Stimulated activated CD8-positive, alpha-beta memory T cell treated with anti-CD3 and anti-CD28 coated beads, Interleukin-12 subunit alpha, Interleukin-12 subunit beta, amount 100 ng/mL, for 1 hour (primary cell): ENCODE measurements at places on chromosomes 12 and 14.

DNA sequence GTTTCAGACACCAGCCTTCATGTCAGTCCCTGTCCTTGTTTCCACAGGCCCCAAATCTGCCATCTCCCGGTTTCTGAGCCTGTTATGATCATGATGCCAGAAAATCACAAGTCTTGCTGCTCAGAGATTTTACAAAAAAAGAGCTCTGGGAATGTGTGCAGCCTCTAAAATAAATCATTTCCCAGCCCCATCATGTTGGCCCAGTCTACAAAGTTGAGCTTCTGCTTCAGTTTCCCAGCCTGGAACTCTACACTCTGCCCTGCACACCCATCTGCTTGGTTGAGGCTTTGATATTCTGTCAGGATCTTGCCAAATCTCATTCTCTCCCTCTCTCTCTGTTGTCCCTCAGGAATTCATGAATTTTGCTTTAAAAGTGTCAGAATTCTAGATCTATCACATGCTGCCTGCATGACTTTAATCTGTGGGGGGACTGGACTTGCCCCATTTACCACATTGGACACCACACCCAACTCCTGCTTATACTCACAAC is 45.5 kb downstream of the NELL2 start:
- no peak for DNase-seq

GRCh38 chr12:26732005-26732908 is 100.7 kb downstream of the ITPR2 start:
- DNase-seq = no peak

- no peak for DNase-seq
These were observed 193.1 kb downstream of the APAF1 start for GRCh38 chr12:98838231-98838647.

DNA sequence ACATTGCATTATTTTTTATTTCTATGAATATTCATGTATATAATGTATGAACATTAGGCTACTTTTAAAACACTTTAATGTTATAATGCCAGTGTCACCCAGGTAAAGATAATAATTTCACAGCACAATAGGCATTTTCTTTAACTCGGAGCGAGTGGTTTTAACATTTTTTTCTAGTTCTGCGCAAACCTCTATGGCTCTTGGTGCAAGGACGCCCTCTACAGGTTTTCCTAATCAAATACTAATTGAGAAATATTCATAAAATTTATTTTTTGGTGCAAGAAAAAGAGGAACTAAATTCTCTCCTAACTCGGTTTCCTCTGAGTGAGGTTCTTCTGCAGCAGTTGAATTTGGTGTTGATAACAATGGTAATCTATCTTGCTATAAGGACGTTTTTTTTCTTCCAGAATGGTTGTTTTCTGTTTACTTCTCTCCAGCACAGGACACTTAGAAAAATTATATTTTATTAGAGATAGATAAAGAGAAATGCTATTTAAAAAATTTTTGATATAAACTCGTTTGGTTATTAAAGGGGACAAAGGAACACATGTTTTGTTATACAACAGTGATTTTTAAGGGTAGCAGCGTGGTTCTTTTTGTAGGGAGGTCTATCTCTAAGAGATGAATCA is 2.4 kb upstream of the WIF1 start:
- no peak for DNase-seq

GRCh38 chr14:20757965-20758364 is 10.2 kb upstream of the EDDM3B start:
- DNase-seq = no peak

DNA sequence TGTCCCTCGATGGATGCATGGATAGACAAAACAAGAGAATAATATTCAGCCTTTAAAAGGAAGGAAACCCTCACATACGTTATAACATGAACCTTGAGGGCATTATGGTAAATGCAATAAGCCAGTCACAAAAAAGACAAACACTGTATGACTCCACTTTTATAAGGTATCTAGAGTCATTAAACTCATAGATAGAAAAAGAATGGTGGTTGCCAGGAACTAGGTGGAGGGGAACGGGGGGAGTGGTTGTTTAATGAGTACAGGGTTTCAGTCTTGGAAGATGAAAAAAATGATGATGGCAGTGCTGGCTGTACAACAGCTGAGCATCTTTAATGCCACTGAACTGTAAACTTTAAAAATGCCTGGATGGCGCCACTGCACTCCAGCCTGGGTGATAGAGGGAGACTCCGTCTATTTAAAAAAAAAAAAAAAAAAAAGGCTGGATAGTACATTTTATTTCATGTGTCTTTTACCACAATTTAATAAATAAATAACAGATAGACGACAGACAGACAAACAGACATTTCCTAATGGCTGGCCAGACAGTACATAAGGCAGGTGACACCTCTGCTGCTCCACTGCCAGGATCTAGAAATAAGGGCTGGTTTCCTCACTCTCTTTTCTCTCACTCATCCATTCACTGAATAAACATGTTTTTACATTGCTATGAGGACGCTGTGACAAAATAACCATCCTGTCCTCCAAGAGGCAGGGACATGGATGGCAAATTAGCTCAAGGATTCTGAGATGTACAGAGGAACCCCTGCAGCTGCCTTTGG is 118.8 kb downstream of the FOXN3 start:
- no peak for DNase-seq

DNA sequence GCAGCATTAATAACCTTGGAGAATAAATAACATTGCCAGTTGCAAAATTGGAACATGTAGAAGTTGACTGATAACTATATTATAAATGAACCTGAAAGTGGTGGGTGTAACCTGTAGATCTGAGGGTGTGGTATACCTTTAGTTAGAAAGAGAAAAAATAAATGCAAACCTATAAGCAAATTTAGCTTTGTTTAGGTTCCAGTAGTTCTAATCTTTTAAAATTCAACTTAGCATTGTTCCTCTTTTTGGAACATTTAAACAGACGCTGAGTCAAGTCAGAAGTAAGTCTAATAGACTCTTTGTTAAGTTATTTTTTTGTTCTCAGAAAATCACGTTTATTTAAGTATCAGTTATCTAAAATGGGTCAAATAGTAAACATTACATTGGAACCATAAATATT is 120.0 kb downstream of the DNAI7 start:
- DNase-seq = no peak

GRCh38 chr14:103854822-103855733 is 7.7 kb upstream of the PPP1R13B start:
- no peak for DNase-seq

DNA sequence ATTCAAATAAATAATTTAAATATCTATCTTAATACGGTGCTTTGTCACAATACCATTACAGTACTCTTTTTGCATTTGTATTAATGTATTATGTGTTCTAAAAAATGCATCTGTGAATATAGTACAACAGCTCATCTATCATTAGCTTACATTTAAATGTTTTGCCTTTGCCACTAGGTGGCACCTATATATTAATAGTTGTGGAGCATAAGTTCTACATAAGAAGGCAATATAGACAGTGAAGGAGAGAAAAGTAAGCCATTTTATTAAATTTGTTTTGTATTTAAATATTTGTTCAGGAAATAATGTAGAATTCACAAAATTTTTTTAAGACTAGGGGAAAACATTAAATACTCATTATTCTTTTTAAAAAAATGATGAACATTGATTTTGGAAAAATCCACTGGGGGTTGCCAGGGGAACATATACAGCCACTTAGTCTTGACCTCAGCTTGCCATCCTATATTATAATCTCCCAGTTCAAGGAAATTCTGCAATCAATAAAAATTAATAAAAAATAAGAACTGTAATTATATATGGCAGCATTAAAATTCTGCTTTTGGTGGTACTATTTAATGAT is 9.8 kb downstream of the CCER1 start:
- DNase-seq = no peak

- no peak for DNase-seq
These were observed 145.0 kb downstream of the BTG1 start for GRCh38 chr12:92000597-92000996.

GRCh38 chr14:34482463-34482862 is 20.4 kb upstream of the SPTSSA start:
- no peak for DNase-seq

DNA sequence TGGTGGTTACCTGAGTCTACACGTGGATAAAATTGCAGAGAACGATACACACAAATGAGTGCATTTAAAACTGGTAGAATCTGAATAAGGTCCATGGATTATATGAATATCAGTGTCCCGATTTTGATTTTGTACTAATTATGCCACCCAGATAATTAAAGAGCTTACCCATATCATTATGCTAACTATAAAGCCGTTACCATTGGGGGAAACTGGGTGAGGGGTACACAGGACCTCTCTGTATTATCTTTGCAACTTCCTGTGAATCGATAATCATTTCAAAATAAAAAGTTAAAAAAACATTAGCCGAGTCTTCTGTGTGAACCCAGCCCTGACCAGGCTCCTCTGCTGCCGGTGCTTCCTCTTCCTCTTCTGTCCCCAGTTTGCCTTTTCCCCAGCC is 107.1 kb downstream of the SMOC1 start:
- DNase-seq = no peak

- DNase-seq = no peak
These were observed 383.1 kb downstream of the EGLN3 start for GRCh38 chr14:33567731-33568130.

DNA sequence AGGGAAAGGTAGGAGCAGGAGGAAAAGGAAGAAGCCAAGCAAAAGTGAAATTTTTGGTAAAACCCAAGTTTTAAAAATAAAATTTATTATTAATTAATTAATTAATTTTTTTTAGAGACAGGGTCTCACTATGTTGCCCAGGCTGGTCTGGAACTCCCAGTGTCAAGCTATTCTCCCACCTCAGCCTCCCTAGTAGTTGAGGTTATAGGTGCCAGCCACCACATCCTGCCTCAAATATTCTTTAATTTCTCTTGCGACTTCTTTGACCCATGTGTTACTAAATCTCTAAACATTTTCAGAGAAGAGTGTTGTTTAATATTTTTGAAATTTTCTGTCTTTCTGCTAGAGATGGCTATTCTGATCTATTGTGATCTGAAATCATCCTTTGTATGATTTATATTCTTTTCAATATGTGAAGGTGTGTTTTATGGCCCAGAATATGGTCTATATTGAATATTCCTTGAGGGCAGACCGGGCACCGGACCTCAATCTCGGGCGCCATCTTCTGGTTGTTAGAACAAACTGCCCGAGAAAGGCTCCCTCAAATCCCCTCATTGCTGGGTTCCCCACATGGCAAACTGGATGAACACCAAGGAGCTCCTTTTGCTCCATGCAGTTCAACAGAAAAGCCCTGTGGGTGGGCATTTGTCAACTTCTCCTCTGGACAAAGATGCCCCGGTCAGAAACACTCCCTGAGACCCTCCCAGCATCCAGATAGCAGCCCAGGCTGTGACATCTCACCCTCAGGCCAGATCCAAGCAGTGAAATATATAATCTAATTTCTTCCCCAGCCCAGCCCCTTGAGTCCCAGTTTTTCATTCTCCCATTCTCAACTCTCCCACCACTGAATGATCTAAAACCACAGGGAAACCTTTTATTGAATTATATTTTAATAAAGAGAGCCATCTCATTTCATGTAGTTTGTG is 110.5 kb downstream of the ASCL4 start:
- DNase-seq = no peak

GRCh38 chr14:104826189-104826860 is 25.4 kb downstream of the ZBTB42 start:
- DNase-seq = peak; percentile 91

DNA sequence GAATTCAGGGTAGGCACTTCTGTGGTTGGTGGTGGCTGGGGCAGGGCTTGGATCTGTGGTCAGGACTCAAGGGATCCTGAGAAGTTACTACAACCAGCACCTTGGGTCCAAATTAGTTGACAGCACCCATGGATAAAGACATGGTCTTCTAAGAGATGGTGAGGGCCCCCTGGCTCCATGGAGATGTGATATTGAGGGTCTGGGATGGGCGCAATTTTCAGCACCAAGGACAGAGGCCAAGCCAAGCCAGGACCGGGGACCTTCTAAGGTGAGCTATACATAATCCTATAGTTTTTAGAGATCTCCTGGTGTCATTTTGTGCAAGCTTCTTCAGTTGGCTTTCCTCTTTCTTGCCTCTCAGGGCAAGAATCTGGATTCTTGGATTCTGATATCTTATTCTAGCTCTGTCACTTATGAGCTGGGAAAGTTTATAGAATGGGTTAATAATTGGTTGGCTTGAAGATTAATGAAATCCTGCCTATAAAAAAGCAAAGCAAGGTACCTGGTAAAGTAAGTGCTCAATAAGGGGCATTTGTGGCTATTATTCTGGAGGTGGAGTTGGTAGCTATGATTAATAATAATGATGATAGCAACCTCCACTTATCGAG is 130.1 kb upstream of the LHX5 start:
- DNase-seq = no peak
